ENCODE measurements at places on chromosomes 4 and X. TPM values are rescaled to one million over a fixed set of nuclear protein-coding genes. Genes with fewer than 3 reads are reported as not detected.

- peak within 1 kb of the TSS; percentile 91 for H3K4me3 ChIP-seq
- H3K4me1 ChIP-seq: peaks cover 14% of the 10 kb centered on the region
- H3K36me3 ChIP-seq: no peaks in the 10 kb centered on the region
- H3K27ac ChIP-seq: peak within 1 kb of the TSS; percentile 69
- no peaks in the 10 kb centered on the region for H3K27me3 ChIP-seq
- peak; percentile 47 for DNase-seq
Observed at GRCh38 chrX:103628386-103629317, at the start of gene TCEAL1. Gene TCEAL1 (plus strand): TSS chrX:103628975. CDS start chrX:103629917, 942 bp downstream.

L1CAM gene
- polyA plus RNA-seq: not detected

GRCh38 chrX:120740072-120740471, 110.2 kb upstream of the C1GALT1C1 start:
- peaks cover 8% of the 10 kb centered on the region for H3K27me3 ChIP-seq
- H3K4me3 ChIP-seq: no peak overlapping the region
- no peak overlapping the region for H3K27ac ChIP-seq
- H3K4me1 ChIP-seq: no peaks in the 10 kb centered on the region
- no peaks in the 10 kb centered on the region for H3K36me3 ChIP-seq
- no peak for DNase-seq

DNA sequence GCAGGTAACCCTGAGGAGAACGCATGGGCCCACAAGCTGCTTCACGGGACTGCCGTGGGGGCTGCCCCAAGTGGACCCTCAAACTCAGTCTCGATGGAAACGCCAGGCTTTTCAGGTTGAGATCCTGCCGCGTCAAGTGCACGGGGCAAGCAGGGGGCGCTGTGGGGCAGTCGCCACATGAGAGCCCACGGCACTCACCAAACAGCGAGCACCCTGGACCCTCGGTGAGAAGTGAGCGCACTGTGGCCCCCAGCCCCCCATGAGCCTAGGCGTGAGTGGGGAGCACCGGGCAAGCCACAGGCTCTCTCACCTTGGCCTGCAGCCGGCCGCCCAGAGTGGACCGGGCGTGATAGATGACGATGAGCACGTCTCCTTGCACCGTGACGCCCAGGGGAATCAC, 50.9 kb upstream of the CPLX1 start:
- no peak overlapping the region for H3K27ac ChIP-seq
- peaks cover 31% of the 10 kb centered on the region for H3K36me3 ChIP-seq
- peaks cover 3% of the 10 kb centered on the region for H3K27me3 ChIP-seq
- H3K4me1 ChIP-seq: peaks cover 23% of the 10 kb centered on the region

- H3K27ac ChIP-seq: no peak overlapping the region
- no peak overlapping the region for H3K4me3 ChIP-seq
- no peak for DNase-seq
- no peaks in the 10 kb centered on the region for H3K36me3 ChIP-seq
- no peaks in the 10 kb centered on the region for H3K27me3 ChIP-seq
Observed at GRCh38 chr4:185820146-185821028, 8.4 kb upstream of the SORBS2 start.

SMIM10L2A gene
- 0.34 TPM for polyA plus RNA-seq

All from immature natural killer cell (primary cell).